ENCODE measurements at places on chromosomes 5 and 9.

DNA sequence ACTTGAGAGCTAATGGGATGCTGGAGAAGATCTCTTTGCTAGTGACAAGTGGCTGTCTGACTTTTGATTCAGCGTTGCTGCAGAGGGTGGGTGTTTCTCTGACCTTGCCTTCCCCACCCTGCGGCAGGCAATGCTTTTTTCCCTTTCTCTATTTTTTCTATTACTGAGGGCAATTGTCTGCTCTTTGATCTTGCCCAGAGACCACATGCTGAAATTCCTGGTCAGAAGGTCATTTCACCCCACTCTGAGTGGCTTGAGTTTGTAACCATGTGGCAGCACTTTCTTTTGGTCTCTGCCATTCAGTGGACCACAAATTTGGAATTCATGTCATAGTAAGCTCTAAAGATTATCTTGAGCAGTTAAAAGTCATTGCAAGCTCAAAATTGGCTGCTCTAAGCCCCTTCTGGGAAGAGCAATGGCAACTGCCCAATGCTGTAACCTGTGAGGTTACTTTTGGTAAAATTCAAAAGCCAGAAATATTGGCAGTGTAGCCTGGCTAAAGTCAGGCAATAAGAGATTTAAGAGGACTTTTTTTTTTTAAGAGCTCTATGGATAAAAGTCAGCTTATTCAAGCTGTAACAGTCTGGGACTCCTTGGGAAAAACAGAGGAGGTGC is 30.4 kb upstream of the MTMR12 start:
- DNase-seq, result no peak

DNA sequence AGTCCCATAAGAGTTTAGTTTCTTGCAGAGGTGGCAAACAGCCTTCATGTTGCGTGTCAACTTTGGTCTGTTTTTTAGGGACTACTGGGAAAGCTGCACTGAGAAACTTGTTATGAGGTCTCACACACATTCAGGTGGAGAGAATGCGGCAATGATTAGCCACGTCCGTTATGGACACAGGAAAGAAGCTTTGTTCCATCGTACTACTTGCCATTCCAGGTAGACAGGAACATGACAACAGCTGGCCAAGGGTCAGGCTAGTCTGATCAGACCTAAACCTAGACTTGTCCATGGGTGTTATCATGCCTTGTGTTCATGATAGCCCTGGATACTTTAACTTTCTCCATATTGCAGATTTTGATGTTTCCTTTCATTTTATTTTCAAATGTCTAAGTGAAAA is 113.2 kb downstream of the ZNF608 start:
- no peak for DNase-seq

DNA sequence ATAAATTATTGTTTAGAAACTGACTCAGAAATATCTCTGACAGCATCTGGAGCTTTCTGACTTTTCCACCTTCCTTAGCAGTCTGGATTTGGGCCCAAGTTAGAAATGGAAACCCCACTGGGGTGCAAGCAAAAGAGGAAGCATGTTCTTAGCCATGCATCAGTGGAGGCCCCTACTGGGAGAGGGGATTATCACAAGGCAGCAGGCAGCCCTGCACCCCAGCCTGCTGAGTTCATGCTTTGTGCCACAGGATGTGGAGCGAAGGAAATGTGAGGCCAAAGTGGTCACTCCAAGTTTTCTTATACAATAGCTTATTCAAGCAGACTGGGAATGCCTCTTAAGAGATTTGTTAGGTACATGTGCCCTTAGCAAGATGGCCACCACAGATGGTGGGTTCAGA is 146.5 kb upstream of the TLX3 start:
- DNase-seq, result peak; percentile 34

DNA sequence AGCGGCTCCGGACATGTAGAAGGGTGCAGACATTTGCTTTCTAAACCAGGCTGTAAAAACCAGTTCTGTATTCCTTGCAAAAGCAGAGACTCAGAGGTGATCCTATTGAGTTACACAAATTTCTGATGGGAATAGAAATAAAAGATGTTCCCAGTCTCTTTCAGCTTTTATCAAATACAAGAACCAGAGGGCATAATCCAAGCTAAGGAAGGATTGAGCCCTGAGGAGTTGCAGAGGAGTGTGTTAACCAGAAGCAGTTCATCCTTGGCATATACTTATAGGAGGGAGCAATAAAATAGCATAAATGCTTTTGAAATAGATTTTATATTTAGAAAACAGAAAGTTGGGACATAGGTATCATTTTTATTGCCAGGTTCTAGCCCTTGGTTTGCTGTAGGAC is 75.3 kb downstream of the KIF4B start:
- DNase-seq, result no peak

DNA sequence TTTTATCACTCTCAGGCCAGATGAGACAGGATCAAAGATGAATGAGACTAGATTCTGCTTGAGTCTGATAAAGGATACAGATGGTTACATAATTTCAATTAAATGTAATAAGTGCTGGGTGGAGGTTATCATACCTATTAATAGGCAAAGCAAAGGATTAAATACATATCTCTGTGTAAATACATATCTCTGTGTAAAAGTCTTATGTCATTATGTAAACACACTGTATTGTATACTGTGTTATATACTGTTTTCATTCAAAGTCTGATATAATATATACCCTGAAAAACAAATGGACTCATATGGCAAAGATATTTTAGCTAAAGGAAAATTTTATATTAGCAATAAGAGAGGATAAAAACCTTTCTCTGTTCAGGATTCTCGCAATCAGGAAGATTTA is 605.8 kb upstream of the PTGER4 start:
- DNase-seq, result no peak

DNA sequence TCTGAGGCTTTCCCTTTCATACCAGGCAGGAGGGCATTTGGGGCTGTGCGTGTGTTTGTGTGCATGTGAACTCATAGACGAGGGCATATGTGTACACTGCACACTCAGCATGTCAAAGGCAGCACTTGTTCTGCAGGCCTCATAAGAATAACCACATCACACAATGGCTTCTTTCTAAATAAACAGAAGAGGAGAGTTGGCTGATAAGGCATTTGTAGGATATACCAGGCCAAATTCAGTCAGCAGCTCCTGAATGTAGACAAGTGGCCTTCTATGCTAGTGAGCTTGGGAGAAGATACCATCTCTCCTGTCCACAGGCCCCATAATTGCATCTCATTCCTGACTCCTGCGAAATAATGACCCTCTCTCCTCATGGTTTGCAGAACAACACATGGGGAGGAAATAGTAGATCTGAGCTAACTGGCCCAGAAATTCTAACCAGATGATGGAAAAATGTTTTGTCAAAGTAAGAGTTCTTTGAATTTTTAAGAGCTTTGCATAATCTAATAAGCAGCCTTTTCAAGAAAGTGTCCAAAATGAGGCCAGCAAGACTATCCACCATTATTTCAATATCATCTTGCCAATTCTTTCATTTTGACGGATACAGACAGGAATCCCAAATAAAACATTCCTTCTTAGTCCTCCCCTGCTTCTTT is 60.5 kb upstream of the GAS1 start:
- DNase-seq, result no peak

- DNase-seq, result no peak
Observed at GRCh38 chr5:31976169-31976568, 197.9 kb downstream of the GOLPH3 start.

- DNase-seq, result no peak
Observed at GRCh38 chr5:54985301-54986268, at the start of gene ESM1. Gene ESM1, minus strand, starts transcription at chr5:54985593. Its CDS starts 76 bp downstream, at chr5:54985517.

GRCh38 chr5:14266686-14267085 is 123.5 kb downstream of the TRIO start:
- no peak for DNase-seq

DNA sequence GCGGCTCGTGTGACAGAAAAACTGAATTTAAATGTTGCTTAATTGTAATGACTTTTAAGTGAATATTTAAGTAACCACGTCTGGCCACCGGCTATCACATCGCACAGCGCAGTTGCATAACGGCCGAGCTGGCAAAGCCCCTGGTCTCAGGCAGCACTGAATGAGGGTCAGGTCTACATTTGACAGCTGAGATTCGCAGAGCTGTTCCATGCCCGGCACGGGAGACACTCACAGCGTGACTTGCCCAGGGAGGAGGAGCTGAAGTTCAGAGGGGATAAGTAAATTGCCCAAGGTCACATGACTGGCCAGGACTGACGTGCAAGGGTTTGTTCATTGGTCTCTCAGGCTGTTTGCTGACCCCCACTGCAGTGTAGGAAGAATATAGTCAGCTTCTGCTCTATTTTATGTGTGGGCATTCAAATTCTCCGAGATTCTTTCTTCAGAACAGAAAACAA is 17.4 kb upstream of the COL5A1 start:
- no peak for DNase-seq

DNA sequence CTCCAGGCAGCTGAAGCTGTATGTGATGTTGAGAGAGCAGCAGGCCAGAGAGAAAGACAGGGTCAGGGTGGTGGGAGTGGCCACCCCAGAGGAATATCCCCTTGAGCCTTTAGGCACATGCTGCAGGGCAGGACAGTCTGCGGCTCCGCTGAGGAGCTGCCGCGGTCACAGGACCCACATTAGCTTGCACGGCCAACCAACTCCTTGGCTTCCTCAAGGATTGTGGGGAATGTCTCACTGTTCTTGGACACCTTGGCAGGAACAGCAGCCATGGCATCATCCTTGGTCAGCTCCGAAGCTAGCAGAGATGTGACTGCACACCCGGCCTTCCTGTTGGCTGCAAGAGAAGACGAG is 27.8 kb downstream of the PCDHGC5 start:
- DNase-seq, result no peak

DNA sequence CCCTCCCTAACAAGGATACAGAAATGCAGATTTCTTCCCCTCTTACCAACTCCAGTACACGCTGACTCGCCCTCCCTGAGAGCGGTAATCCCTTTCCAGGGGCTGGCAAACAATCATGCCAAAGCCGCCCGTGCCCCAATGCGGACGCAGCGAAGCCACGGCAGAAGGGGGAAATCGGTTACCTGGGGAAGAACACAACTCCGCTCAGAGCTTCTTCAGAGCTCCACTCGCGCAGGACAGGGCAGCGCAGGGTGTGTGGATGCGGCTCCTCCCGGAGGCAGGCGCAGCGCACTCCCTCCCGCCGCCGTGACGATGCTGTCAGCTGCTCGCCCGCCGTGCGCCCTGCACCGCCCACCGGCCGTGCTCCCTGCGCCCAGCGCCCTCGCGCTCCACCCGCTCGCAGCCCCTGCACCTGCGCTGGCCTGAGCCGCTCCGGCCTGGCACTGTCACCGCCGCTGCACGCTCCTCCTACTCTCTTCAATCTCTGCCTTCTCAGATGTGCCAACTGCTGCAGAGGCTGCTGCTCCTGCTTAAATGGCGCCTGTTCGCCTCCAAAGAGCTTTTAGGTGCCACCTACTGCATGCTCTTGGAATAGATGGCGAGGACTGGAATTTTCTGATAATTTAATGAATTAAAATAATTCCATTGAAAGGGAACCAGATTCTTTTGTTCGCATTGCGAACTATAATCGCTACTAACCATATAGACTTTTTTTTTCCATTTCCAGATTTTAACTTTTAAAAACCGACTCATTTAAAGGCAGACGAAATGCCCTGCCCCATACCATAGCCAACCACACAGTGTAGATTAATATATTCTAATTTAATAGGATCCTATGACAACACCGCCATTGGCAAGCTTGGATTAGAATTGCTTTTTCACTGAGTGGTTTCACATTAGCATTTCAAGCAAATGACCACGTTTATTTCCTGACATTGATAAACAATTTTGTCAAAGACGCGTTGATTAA is at the start of gene DIRAS2:
Gene DIRAS2, minus strand, starts transcription at position 255 of the 970 bp plus-strand sequence. CDS start 28,997 bp downstream, outside the sequence.
- peak; percentile 50 for DNase-seq

Measured in neural crest cell (in vitro differentiated cells).